ENCODE measurements at places on chromosomes 2 and 18.

GRCh38 chr18:70419526-70419925 lies 130.7 kb downstream of the SOCS6 start:
- no peak for DNase-seq

GRCh38 chr18:35463050-35463449 lies 34.7 kb downstream of the INO80C start:
- no peak for DNase-seq

DNA sequence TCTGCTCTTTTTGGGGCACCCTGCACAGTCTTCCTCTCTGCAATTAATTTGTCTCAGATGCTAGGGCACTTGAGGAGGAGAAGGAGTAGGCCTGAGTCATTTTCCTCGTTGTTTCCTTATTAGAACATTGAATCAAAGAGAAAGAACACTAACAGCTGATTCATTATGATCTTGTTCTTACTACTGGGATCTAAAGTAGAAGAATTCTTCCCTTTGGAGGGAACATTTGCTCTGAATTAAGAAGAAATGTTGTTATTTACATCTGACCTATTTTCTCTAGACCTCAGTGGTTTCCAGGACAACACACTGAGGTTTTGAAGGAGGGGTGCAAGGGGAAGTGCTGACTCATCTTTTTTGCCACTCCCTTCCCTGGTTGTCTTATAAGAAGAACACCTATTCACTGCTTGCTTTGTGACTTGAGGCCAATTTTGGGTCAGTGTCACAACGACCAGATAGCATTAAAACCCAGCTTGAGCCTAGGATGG lies 24.3 kb upstream of the STAT1 start:
- peak; percentile 33 for DNase-seq

- no peak for DNase-seq
These were observed 400.0 kb upstream of the CDH2 start for GRCh38 chr18:28576941-28577340.

- no peak for DNase-seq
These were observed 2.4 kb upstream of the NTSR2 start for GRCh38 chr2:11672407-11672806.

GRCh38 chr2:99697811-99698568 lies 208.2 kb upstream of the REV1 start:
- no peak for DNase-seq

- DNase-seq, result no peak
These were observed 74.7 kb downstream of the GYPC start for GRCh38 chr2:126730655-126731054.

- DNase-seq, result no peak
These were observed 257.9 kb downstream of the NDUFA10 start for GRCh38 chr2:239767021-239767905.

GRCh38 chr2:37770797-37771196 lies 99.4 kb upstream of the CDC42EP3 start:
- no peak for DNase-seq

- DNase-seq, result no peak
These were observed 244.7 kb downstream of the HRH4 start for GRCh38 chr18:24704946-24705630.

GRCh38 chr2:165698444-165698884 lies 95.6 kb downstream of the GALNT3 start:
- DNase-seq, result peak; percentile 6

DNA sequence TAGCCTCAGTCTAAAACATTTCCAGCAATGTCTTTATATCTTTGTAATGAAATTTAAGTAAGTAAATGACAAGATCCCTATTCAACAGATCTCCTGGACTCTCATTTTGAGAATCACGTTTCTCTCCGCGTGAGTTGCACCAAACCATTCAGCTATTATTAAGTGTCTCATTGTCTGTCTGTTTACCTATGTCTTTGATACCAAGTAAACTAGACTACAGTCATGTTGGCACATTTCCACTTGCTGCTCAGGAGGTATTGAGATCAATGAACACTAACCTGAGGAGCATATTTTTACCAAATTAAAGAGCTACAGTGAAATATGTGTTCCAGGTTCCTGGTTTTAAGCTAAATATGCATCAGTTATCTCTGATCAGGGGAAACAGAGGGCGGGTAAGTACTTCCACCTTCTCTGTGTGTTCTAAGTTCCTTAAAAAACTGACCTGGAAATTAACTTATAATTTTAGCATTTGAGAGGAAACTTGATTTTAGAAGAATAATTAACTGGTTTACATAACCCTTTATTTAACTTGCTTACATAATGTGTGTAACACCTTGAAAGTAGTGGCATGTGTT lies 125.8 kb downstream of the OSBPL6 start:
- no peak for DNase-seq

- DNase-seq, result no peak
These were observed 142.9 kb downstream of the NR4A2 start for GRCh38 chr2:156189584-156189983.

DNA sequence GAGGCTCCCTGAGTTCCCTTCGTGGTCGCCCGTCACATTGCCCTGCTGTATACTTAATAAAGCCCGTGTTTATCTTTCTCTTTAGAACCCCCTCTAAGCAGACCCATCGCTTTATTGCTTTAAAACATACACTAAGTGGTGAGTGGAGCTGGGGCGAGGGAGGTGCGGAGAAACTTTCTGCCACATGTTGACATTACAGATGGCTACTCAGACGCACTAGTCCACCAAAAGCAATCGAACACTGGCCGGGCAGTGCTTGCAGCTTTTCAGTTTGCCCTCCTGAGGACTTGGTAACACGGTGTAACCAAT lies 859 bp upstream of the COLEC12 start:
- DNase-seq, result no peak

DNA sequence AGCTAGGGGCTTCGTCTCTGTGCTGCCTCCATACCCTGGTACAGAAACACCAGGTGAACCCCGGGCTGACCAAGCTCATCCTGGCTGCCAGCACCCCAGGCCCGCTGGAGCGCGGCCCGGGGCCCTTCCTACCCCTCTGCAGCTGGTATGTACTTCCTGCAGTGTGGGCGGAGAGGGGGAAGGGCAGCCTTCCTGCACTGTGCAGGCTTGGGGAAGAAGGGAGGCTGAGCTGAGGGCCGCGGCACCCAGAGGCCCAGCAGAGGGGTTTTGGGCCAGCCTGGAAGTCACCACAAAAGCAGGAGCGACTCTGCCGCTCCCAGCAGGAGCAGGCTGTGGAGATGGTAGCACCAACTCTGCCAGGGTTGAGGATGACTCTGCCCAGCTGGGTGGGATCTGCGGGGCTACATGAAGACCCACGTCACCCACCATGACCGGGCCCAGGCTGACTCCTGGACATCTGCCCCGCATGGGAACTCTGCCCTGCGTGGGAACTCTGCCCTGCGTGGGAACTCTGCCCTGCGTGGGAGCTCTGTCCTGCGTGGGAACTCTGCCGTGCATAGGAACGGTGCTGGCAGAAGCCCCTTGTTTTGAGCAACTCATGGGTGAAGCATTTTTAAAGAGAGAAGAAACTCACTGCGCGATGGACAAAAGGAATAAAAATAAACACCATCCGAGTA lies 273.3 kb downstream of the NDUFA10 start:
- peak; percentile 60 for DNase-seq

GRCh38 chr2:203824057-203824456 lies 43.5 kb upstream of the CTLA4 start:
- no peak for DNase-seq

DNA sequence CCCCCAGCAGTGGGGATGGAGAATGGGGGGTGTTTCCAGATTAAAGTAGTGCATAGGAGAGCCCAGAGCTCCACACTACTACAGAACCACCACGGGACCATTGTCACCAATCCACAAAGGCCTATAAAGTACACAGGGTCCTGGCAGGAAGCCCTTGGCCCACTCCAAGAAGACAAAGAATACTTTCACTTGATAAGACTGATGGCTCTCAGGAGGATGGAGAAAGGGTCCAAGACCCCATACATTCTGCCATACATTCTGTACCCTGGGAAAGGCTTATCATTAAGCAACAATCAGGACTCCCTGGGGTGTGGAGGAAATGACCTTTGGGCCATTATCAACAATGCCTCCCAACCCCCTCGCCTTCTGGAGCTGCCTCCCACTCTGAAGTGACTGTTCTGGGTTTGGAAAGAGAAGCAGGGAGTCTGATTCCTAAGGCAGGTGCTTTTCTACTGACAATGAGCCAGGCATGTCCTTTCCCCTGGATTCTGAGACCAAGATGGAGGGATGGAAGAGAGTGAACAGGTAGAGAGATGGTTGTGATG lies 85.4 kb downstream of the XDH start:
- DNase-seq, result peak; percentile 29

GRCh38 chr2:201900362-201900761 lies 94.0 kb downstream of the CDK15 start:
- DNase-seq, result no peak

- DNase-seq, result no peak
These were observed 474.7 kb upstream of the LRATD1 start for GRCh38 chr2:14157816-14158215.

GRCh38 chr2:217987391-217987790 lies 15.4 kb downstream of the TNS1 start:
- no peak for DNase-seq

GRCh38 chr2:205878999-205879762 lies 196.9 kb downstream of the NRP2 start:
- no peak for DNase-seq

- DNase-seq, result no peak
These were observed 378 bp downstream of the WDPCP start for GRCh38 chr2:63587814-63588384.

DNA sequence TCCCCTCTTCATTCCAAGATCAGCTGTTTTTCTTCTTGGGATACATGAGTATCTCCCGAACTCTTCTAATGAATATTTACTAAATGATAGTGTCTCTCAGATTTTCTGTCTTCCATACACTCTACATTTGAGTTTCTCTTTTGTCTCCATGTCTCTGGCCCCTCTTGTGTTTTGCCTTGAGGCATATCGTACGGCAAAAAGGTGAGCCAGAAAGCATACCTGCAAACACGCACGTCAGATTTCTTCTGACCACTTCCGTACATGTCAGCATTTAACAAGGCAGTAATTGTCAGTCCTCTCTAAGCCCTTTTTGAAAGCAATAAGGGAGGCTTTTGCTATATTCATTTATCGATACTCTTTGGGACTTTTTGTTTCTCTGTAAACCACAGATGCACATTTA lies 82.4 kb downstream of the FEZ2 start:
- DNase-seq, result no peak

DNA sequence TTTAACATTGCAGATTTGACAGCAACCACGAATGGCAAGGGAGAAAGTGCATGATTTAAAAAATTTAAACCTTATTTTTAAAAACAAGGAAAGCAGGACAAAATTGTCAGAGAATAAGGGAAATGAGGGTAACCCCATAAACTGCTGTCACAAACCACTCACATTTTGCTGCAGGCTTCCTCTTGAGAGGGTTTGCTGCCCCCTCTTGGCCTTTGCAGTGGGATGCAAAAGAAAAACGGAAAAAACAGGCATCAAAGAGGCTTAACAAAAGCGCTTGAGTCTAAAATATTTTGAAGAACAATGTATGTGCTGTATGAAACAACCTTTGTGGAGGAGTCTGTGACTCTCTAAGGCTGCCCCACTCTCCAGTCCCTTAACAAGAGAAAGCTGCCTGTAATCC lies 91.6 kb downstream of the TMX3 start:
- DNase-seq, result peak; percentile 2

- DNase-seq, result no peak
These were observed 5.6 kb upstream of the WDFY1 start for GRCh38 chr2:223950448-223951347.

- DNase-seq, result no peak
These were observed 116.5 kb downstream of the GALR1 start for GRCh38 chr18:77366067-77366719.

DNA sequence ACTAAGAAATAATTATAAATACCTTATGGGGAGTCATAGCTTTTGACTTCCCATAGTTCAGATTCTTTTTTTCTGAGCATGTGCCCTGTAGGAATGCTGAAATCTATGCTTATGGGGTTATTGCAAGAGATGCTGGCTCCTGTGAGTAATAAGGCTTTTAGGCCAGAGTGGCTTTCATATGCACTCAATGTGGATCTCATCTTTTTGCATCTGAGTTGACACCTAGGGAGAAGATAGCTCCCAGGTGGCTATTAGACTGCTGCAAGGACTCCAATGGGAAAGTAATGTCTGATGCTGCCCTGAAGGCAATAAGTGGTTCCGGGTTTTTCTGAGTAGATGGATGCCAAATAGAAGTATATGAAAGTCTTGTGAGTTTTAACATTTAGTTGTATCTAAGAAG lies 21.0 kb downstream of the DNAH6 start:
- no peak for DNase-seq

GRCh38 chr2:44801289-44801840 lies 140.1 kb upstream of the SIX3 start:
- no peak for DNase-seq

Measured in inflammatory macrophage treated with lipopolysaccharide for 1 hour (primary cell).